ENCODE measurements at places on chromosomes 2 and 18. TPM values are rescaled to one million over a fixed set of nuclear protein-coding genes. Genes with fewer than 3 reads are reported as not detected.

The CCNYL1 gene
- polyA plus RNA-seq = 2.0 TPM

DNA sequence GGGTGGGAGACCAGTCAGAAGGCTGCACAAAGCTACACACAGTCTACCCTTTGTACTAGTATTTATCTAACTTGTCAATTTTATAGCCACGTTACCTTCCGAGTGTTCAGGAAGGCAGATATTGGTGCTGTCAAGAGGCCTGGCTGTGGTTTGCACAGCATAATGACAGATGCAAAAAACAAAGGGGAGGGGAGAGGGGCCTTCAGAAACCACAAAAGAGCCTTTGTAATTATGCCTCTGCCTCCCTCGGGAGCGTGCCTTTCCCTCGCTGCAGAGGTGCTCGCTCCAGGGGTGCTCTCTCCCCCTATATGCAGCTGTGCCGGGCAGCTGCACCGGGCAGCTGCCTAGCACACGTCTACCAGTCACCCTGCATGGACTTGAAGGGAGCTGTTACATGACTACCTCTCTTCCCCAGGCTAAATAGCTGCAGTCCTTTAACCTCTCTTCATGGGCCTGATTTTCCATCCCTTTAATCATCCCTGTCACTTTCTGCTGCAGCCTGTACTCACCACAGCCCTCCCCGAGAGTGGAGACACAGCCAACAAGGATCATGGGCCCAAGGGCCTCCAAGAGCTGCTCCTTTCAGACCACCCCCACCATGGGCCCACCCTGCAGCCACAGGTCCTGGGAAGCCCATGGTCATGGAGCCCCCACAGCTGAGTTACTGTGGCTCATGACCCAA, 168.4 kb upstream of the PKDCC start:
- no peak for DNase-seq

DNA sequence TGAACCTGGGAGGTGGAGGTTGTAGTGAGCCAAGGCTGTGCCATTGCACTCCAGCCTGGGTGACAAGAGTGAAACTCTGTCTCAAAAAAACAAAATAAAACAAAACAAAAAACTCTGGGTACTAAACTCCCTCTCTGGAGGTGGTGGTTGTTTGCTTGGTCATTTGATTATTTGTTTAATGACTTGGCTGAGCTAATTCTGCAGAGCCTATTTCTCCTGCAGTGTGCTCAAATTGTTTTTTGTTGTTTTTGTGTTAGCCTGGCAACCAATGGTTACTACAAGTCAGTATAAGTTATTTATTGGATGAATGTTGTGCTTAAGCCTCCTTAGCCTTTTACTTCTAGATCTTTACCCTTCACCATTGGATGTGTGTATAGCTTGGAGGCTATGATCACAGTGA, 387.5 kb downstream of the ADCYAP1 start:
- DNase-seq = no peak

GRCh38 chr2:48253301-48253700, 276.7 kb upstream of the STON1 start:
- no peak for DNase-seq

The SMARCAL1 gene
- polyA plus RNA-seq = 29.3 TPM

The CYP27C1 gene
- polyA plus RNA-seq = not detected

GRCh38 chr2:101827246-101827645, 129.7 kb downstream of the MAP4K4 start:
- DNase-seq = no peak

DNA sequence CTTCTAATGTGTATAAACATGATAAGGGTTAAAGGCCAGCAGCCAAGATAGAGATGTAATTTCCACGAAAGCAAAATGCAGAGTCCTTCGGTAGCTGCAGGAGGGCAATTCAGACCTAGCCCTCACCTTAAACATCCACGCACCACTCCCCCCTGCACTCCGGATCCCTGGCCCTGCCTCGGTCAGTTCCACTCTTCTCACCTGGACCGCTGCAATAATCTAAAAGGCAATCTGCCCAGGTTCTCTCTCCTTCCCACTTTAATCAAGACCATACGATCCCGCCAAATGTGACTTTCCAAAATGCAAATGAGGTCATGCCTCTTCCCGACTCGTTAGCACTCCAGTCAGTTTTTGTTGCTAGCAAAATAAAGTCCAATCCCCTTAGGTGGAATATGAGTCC, 485.2 kb downstream of the EIPR1 start:
- no peak for DNase-seq

The LTBP1 gene
- polyA plus RNA-seq = not detected

- DNase-seq = peak; percentile 54
Observed at GRCh38 chr2:156331572-156332283, 793 bp downstream of the NR4A2 start.

DNA sequence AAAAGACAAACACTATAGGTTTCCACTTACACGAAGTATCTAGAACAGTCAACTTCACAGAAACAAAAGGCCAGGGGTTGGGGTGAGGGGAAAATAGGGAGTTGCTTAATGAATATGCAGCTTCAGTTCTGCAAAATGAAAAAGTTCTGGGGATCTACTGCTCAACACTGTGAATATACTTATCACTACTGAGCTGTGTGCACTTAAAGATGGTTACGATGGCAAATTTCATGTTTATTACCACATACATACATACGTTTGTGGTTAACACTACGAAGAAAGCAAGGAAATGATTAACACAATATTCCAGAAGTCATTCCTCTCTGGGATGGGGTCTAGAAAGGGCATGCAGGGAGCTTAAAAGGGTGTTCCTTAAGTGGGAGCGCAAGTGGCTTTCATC, 19.3 kb downstream of the MBOAT2 start:
- no peak for DNase-seq

- no peak for DNase-seq
Observed at GRCh38 chr2:128689971-128690370, 371.3 kb upstream of the HS6ST1 start.

DNA sequence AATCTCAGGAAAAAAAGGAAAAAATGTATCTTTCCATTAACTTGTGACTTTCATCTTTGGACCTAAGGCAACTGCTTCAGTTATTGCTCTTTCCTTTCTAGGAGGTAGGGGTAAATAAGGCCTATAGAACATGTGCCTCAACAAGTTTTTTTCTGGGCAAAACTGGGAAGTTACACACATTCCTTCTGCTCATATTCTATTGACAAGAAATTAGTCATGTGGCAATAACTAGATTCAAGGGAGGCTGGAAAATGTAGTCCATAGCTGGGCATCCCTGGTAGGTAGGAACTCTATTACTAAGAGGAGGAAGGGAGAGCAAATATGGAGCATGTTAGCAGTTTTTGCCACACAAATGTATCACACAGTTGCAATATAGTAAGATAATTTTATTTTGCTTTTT, 37.7 kb upstream of the NEMP2 start:
- no peak for DNase-seq

The GCG gene
- polyA plus RNA-seq = not detected
